NCI-H1694 (cell line): ENCODE measurements at places on chromosomes 2 and 18.

DNA sequence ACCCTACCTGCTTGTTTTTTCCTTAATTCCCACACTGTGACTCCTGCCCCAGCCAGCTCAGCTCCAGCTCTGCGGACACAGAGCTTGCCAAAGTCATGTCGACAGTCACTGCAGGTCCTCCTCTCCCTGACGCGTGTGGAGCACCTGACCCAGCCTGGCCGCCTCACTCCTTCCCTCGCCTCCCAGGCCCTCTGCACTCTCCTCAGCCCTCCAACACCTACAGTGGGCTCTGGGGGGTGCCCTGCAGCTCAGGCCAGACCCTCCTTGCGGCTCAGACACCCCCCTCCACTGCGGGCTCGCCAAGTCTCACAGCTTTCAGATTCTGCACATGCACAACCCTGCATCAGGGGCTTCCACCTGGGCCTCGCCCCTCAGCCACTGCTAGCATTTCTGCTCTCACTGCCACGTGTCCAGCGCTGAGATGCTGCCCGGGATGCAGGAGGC lies 68.3 kb downstream of the NDUFA10 start:
- DNase-seq = no peak

GRCh38 chr2:234158812-234159211 lies 108.3 kb downstream of the SPP2 start:
- DNase-seq = no peak

DNA sequence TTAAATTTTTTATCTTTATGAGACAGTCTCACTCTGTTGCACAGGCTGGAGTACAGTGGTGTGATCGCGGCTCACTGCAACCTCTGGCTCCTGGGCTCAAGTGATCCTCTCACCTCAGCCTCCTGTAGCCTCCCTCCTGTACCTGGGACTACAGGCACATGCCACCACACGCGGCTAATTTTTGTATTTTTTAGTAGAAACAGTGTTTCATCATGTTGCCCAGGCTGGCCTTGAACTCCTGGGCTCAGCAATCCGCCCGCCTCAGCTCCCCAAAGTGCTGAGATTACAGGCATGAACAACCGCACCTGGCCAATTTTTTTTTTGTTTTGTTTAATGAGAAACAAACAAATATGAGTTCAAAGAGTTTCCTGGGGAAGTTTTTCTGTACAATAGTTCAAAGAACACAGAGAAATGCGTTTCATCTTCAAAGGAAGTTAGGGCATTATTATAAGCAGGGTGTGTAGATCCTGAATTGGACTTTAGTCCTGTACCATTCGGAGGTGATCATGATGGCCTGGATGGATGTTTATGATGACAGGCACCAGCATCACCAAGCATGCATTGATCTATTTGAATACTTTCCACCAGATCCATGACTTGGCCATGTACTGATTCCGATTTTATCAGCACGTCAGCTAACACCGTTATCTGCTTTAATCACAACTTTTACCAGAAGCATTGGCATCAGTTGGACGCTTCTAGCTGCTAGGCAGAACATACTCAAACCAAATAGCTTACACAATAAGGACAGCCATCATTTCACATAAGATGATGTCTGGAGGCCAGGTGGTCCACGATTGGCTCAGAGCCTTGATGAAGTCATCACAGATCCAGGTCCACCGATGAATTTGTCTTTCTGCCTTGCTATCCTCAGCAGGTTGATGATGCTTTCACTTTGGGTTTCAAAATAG lies 28.9 kb downstream of the TCF23 start:
- no peak for DNase-seq

DNA sequence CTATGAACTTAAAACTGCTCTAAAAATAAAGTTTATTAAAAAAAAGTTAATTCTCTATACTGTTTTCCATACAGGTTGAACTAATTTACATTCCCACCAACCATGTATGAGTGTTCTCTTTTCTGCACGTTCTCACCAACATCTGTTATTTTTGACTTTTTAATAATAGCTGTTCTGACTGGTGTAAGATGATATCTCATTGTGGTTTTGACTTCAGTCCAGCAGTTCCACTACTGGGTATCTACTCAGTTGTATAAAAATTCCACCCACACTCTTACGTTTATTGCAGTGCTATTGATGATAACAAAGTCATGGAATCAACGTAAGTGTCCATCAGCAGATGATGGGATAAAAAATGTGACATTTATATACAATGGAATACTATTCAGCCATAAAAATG lies 33.7 kb downstream of the SPAG16 start:
- no peak for DNase-seq

DNA sequence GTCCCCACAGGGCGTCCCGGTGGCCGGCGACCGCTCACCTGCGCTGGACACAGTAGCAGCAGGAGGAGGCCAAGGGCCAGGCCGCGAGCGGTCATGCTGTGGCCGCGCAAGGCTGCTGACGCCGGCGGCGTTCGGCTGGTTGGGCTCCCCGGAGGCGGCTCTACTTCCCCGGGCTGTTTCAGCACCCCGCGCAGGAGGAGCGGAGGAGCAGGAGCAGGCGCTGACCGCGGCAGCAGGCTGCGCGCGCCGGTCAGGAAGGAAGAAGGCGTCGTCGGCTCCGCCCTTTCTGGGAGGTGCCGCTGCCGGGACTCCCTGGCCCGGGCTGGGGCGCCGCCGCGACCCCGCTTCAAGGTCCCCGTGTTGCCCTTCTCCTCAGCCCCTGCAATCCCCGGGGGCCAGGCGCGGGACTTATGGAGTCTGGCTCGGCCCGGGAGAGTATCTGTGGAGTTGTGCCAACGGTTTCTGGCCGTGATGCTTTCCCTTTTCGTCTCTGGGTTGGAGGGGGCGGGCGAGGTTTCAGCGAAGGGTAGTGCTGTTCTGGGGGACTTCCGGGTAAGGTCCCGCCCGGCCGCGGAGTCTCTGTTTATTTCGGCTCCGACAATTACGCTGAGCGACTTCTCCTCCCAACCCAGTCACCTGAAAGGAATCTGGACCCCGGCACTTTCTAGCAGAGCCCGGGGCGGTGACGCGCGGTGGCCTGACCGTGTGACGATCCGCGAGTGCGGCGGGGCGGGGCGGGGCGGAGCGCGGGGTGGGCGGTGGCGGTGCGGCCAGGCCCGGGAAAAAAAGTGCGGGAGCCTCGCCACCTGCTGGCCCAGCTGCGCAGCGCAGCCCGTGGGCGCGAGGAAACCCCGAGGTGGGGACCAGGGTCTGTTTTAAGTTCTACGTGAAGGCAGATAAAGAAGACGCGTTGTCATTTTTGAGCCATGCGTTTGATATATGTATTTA lies at the start of gene NPC1:
Gene NPC1, minus strand, starts transcription at position 258 of the 948 bp plus-strand sequence. Its CDS starts 163 bp downstream, at position 95.
- peak; percentile 78 for DNase-seq

DNA sequence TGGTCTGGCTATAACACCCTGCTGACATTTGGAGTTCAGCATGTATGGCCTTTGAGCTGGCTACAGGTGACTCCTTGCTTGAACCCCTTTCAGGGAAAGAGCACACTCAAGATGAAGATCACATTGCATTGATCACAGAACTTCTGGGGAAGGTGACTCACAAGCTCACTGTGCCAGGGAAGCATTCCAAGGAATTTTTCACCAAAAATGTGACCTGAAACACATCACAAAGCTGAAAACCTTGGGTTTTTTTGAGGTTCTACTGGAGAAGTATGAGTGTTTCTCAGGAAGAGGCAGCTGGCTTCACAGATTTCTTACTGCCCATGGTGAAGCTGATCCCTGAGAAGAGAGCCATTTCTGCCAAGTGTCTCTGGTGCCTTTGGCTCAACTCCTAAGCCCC lies 879.0 kb downstream of the CBLN2 start:
- DNase-seq = no peak

DNA sequence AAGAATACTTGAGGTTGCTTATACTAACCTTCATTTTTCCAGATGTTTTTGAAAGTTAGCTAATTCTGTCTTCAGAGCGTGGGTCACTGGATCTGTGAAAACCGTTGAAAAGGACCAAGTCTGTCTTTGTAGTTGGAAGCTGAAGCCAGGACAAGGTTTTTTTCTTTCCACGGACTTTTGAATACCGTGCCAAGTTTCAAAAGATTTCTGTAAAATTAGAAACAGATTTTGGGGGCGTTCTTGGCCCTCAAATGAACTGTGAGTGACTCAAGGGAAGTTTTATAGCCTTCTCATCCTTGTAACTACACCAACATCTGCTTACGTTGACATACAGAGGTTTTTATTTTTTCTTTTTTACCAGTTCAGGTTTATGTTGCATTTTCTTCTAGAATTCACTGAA lies at the start of gene FAP:
Gene FAP, minus strand, starts transcription at position 152 of the 400 bp plus-strand sequence. Its CDS starts 118 bp downstream, at position 34.
- DNase-seq = no peak

GRCh38 chr2:230999477-230999876 lies 3.6 kb downstream of the SPATA3 start:
- no peak for DNase-seq

DNA sequence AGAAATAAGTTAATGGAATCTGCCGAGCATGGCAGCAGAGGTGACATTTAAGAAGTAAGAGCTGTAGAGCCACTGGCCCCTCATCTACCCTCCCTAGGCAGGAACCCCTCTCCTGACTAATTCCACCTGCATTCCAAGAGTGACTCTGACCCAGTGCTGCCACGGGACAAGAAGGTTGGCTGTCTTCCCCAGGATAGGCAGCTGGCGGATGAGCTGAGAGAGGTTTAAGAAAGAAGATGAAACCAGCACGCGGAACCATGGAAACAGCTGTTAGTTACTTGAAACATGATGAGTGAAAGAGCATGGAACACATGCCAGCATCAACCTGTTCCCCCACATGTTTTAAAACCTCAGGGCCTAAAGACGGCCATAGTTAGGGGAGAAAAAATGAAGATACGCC lies 74.1 kb downstream of the RND3 start:
- DNase-seq = no peak

DNA sequence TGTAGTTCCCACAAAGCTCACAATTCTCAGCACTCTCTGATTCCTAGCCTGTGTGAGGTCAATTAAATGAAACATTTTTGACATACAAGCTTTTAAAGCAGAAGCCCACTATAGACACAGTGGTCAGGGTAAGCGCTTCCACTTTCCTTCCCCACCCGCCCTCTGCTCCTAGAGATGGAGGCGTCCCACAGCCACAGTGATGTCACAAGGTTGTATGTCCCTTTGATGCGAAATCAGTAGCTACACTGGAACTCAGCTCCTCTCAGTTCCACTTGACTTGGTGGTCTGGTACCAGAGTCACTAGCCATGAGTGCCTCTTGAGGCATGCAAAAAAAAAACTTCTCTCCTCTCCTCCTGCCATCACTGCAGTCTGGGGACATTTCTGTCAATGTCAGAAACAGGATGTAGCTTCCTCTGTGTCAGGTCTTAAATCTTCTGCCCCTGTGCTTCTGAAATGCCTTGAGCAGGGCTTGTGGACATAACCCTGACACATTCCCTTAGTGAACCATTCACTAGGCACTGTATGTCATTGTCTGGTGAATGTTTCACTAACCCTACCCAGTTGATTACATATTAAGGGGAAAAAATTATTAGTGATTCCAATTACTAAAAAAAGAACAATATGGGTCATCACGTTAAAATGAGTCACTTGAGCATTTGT lies 7.8 kb downstream of the SULT1C4 start:
- no peak for DNase-seq

- peak; percentile 86 for DNase-seq
These were observed 157.4 kb downstream of the AFF3 start for GRCh38 chr2:99984799-99985515.

- no peak for DNase-seq
These were observed 41.9 kb downstream of the LPIN2 start for GRCh38 chr18:2970772-2971659.
